ENCODE measurements at places on chromosomes 13 and 19.

GRCh38 chr13:112885782-112886268 lies 83.2 kb upstream of the MCF2L start:
- DNase-seq, result no peak

DNA sequence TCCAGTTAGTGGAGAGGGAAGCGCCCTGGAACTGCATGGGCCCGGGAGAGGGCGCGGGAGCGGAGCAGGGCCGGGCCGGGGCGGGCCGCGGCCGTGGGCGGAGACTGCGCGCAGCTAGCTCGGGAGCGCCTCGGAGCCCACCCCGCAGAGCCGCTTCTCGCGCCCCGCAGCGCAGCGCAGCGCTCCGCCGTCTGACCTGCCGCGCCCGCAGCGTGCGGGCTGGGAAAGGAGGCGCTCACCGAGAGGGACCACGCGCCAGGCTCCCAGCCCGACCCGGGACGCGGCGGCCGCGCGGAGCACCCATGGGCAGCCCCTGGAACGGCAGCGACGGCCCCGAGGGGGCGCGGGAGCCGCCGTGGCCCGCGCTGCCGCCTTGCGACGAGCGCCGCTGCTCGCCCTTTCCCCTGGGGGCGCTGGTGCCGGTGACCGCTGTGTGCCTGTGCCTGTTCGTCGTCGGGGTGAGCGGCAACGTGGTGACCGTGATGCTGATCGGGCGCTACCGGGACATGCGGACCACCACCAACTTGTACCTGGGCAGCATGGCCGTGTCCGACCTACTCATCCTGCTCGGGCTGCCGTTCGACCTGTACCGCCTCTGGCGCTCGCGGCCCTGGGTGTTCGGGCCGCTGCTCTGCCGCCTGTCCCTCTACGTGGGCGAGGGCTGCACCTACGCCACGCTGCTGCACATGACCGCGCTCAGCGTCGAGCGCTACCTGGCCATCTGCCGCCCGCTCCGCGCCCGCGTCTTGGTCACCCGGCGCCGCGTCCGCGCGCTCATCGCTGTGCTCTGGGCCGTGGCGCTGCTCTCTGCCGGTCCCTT lies at the start of gene MLNR:
Gene MLNR, plus strand, starts transcription at position 303 of the 820 bp plus-strand sequence. Its CDS starts 0 bp downstream, at position 303.
- no peak for DNase-seq

DNA sequence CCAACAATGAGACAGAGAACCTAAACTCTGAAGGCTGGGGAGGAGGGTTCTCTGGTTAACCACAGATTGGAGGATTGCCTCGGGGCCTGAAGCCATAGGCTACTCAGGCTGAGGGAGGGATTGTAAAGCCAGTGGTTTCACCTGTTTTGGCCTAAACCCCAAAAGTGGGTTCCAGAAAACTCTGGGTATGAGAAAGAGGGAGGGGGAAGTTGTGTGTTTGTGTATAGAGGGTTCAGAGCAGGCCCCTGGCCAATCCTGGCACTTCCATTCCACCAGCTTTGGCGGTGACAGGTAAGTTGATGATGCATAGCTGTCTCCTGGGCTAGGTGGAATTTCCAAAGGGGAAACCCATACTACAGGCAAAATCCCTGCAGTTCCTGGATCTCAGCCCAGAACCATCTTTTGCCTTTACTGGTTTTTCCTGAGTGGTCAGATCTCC lies 13.5 kb upstream of the CCDC97 start:
- DNase-seq, result no peak

- DNase-seq, result no peak
Observed at GRCh38 chr13:109880371-109881346, 94.3 kb upstream of the IRS2 start.

GRCh38 chr19:50315773-50316448 lies 13.3 kb downstream of the KCNC3 start:
- DNase-seq, result no peak

DNA sequence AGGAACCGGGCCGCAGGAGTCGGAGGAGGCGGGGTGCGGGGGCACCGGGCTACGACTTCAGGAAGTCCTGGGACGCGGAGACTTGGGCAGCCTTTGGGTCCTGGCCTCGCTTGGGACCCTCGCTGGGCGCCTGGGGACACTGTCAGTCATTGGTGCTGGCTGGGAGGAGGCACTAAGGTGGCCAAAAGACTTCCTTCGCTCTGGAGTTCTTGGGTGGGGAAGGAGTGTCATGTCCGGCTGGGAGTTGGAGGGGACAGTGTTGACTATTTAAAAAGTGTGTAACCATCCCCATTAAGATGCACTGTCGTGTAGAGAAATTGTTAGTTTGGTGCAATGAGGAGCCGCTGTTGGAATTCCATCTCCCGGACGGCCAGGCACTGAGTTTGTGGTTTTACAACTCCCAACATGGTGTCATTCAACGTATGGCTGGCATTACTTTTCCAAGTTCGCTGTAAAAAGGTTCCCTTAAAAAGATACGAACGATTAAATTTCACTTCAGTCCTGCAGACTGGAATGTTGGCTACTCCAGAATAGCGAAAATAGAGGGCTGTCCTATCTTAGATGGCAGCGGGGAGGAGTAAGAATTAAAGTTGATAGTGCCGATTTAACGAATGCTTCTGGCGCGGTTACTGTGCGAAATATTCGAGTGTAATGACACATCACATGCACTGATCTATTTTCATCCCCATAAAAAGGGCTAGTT lies 776 bp downstream of the DNAJC3 start:
- DNase-seq, result no peak

GRCh38 chr13:30934381-30934780 lies 1.9 kb downstream of the TEX26 start:
- DNase-seq, result no peak

DNA sequence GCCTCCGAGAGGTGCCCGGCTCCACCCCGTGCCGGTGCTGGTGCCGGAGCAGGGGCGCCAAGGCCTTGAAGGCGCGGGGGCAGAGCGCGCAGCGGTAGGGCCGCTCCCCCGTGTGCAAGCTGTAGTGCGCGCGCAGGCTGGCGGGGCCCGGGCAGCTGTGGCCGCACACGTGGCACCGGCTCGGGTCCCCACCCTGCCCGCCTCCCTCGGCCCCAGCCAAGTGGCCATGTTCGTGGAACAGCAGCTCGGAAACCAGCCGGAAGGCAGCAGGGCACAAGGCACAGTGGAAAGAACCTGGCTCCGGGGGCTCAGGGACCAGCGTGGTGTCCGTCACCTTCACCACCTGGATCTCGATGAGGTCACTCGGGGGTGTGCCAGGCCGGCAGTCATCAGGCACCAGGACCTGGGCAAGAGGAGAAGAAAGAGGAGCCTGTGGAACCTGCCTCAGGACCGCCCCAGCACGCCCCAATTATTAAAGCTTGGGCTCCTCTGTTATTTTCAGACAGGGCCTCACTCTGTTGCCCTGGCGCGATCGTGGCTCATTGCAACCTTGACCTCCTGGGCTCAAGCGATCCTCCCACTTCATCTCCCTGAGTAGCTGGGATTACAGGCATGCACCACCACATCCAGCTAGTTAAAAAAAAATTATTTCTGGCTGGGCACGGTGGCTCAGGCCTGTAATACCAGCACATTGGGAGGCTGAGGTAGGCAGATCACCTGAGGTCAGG lies 2.0 kb downstream of the ZNF784 start:
- DNase-seq, result no peak

- no peak for DNase-seq
Observed at GRCh38 chr19:42207767-42208271, 9.7 kb downstream of the DEDD2 start.

- no peak for DNase-seq
Observed at GRCh38 chr19:30064348-30064699, 122.3 kb downstream of the URI1 start.

- no peak for DNase-seq
Observed at GRCh38 chr19:49543032-49543431, 15.2 kb downstream of the RCN3 start.

GRCh38 chr13:89199138-89199537 lies 1528.0 kb downstream of the SLITRK5 start:
- no peak for DNase-seq

- no peak for DNase-seq
Observed at GRCh38 chr13:29877456-29878078, 27.1 kb upstream of the UBL3 start.

- DNase-seq, result peak; percentile 13
Observed at GRCh38 chr13:59677966-59678814, 485.5 kb downstream of the DIAPH3 start.

DNA sequence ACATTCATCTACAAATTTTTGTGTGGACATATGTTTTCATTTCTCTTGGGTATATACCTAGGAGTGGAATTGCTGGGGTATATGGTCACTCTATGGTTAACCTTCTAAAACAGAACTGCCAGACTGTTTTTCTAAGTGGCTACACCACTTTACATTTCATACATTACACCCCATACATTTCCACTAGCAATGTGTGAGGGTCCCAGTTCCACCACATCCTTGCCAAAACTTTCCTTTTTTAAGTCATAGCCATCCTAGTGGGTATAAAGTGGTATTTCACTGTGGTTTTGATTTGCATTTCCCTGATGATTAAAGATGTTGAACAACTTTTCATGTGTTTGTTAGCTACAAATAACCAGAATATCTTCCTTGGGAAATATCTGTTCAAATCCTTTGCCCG lies 336.1 kb downstream of the SHISA2 start:
- DNase-seq, result no peak

DNA sequence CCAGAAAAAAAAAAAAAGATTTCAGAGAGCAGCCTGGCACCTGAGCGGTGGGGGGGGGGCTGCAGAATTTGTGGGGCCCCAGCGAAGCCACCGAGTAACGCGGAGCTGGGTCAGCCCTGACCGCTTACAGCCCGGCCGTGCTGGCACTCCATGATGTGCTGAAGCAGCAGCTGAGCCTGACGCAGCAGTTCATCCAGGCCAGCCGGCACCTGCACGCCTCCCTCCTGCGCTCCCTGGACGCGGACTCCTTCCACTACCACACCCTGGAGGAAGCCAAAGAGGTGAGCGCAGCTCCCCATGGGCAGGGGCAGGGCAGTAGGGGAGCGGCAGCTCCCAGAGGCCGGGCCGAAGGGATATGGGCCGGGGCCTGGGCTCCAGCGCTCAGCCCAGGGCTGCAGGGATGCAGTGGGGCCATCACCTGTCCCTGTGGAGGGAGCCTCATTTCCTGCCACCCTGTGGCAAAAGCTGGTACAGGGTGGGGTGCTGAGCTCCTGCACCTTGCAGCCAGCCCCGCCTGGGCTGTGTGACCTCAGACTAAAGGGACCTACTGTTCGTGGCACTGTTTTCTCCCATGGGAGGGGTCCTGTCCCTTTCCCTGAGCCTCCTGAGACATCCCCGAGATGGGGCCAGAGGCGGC lies 18.3 kb downstream of the C19orf44 start:
- no peak for DNase-seq

GRCh38 chr19:10219678-10220077 lies 11.5 kb downstream of the S1PR2 start:
- DNase-seq, result no peak

- no peak for DNase-seq
Observed at GRCh38 chr19:38649305-38650171, 2.1 kb downstream of the ACTN4 start.

GRCh38 chr13:32248801-32249200 lies 66.4 kb downstream of the ZAR1L start:
- DNase-seq, result no peak

DNA sequence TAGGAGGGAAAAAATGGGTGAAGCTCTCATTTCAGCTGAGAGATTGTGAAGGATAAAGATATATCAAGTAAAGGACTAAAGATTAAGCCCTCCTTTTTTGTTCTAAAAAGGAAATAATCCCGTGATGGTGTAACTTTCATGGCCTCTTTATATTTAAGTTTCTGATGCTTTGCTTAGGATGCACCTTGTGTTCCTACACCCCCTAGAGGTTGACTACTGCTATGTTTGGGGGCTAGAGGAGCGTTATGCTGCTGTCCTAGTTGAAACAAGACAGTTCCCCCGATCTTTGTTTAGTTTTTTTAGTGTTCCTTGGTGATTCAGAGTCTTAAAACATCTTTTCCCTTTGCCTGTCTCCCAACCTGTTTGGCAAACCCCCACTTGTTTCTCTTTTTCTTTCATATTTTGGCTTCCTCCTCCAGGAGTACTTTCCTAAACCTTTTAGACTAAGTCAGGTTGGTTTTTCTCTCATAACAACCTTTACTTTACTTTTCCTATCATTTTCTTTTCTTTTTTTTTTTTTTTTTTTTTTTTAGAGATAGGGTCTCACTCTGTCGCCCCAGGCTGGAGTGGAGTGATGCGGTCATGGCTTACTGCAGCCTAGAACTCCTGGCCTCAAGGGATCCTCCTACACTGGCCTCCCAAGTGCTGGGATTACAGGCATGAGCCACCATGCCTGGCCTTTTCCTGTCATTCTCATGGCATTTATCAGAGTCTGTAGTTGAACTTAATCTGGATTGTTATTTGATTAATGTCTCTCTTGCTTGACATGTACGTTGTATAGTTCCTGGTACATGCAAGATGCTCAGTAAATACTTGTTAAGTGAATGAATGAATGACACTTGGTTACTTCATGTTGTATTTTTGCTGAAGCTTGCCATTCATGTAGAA lies 2.8 kb downstream of the UBA2 start:
- no peak for DNase-seq

DNA sequence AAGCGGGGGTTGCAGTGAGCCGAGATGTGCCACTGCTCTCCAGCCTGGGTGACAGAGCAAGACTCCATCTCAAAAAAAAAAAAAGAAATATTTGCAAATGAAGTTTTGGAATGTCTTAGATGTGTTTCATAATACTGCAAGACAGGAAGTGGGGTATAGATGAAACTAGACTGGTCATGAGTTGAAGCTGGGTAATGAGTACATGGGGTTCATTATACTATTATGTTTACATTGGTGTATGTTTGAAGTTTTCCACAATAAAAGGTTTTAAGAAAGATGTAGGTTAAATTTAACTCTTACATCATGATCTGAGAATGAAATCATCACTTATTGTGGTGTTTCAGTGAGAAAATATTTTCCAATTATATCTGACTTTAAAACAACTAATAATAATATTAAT lies 19.0 kb downstream of the FNDC3A start:
- no peak for DNase-seq

DNA sequence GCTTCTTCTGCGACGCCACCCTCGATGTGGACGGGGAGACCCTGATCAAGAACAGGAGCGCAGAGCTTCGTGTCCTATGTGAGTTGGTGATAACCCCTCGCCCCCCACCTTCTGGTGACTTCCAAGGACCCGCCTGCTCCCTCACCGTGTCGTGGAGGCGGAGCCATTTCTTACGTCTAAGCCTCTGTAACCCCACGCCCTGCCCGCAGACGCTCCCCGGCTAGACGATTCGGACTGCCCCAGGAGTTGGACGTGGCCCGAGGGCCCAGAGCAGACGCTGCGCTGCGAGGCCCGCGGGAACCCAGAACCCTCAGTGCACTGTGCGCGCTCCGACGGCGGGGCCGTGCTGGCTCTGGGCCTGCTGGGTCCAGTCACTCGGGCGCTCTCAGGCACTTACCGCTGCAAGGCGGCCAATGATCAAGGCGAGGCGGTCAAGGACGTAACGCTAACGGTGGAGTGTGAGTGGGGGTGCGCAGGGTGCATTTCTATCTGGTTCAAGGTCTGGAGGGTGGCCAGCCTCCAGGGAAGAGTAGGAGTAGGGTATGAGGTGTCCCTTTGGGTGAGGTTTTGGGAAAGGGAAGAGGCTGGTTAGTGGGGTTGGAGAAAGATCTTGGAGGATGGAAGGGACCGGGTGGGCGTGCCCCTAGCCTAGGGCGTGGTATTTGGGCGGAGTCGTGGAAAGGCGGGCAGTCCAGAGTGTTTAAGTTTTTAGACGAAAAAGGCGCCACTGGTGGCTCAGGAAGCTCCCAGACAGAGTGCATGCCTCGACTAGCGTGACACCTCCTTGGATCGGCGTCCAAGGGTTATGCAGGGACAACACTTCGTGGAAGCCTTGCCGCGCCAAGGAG lies 3.3 kb downstream of the ICAM5 start:
- no peak for DNase-seq

GRCh38 chr19:13952931-13953531 lies 722 bp downstream of the DCAF15 start:
- DNase-seq, result no peak

GRCh38 chr13:70523622-70524021 lies 415.4 kb upstream of the KLHL1 start:
- no peak for DNase-seq
